ENCODE measurements at places on chromosomes 2 and 18.

- no peak for ATAC-seq
These were observed 8.0 kb downstream of the SNORC start for GRCh38 chr2:232877940-232878511.

GRCh38 chr18:75214766-75215510 is 4.3 kb downstream of the TSHZ1 start:
- ATAC-seq, result no peak

- ATAC-seq, result no peak
These were observed 8.3 kb downstream of the MAB21L4 start for GRCh38 chr2:240887631-240888030.

GRCh38 chr2:85804583-85804982 is 50.8 kb downstream of the ATOH8 start:
- peak; percentile 24 for ATAC-seq

DNA sequence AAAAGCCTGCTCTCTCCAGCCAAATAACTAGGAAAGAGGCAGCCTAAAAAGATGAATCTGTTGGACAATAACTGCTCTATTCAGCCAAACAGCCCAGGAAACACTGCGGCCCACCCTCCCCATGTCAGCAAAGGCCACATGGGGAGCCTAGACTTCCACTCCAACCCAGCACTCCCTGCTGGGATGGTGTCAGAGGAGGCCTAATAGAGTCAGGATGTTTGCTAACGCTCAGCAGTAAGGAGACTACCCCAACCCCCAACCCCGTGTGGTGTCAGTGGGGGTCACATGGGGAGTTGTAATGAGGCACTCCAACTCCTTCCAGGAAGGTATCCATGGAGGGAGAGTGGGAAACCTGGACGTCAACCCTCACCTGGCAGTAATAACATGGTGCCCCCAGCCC is 41.6 kb downstream of the ZBTB7C start:
- no peak for ATAC-seq

DNA sequence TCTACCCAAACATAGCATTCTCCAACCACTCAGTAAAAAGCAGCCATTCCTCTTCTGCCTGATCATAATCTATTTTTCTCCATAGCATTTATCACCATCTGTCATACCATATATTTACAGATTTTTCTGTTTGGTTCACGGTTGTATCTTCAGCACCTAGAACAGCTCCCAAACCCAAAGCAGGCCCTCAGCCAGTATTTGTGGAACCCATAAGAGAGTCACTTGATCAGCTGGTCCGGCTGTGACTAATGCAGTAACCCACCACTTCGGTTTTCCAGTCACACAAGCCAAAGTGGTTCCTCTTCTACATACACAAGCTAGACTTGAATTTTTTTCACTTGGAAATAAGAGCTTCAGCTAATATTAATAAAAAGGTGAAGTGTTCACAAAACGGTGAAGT is 511.6 kb upstream of the CELF4 start:
- ATAC-seq, result no peak

- ATAC-seq, result no peak
These were observed 176.1 kb downstream of the TMEM18 start for GRCh38 chr2:501130-501529.

- no peak for ATAC-seq
These were observed 710.2 kb upstream of the SLC39A10 start for GRCh38 chr2:194946826-194947225.

DNA sequence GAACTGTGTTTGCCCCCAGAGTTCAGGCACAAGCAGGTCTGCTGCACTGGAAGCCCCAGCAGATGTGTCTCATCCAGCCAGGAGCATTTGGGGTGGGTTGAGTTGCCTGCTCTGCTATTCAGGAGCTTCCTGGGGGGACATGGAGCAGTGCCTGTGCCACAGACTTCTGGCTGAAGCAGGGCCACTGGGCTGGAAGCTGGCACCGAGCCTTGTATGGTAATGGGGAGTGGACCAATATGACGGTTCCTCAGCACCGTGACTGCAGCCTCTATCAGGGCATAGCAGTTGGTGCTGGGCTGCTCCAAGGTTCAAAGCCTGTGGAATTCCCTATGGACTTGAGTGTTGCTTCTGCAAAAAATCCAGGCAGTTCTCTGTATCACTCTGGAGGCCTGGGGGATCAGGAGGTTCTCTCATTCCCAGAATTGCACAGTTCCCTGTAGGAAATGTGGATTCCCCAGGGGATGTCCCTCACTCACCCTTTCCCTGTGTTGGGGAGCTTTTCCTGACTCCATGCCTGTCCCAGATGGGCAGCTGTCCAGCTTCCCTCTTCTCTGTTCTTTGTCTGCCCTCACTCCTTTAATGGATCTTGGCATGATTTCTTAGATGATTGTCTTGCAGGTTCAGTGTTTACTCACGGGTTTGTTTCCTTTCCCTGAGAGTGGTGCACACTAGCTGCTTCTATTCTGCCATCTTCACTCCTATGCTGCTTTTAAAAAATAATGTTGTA is 37.2 kb upstream of the THSD7B start:
- no peak for ATAC-seq

All from SK-N-SH treated with all-trans-retinoic acid at 6 μM for 48 hours (cell line).